Immature natural killer cell (primary cell): ENCODE measurements at places on chromosomes 1 and 21.

DNA sequence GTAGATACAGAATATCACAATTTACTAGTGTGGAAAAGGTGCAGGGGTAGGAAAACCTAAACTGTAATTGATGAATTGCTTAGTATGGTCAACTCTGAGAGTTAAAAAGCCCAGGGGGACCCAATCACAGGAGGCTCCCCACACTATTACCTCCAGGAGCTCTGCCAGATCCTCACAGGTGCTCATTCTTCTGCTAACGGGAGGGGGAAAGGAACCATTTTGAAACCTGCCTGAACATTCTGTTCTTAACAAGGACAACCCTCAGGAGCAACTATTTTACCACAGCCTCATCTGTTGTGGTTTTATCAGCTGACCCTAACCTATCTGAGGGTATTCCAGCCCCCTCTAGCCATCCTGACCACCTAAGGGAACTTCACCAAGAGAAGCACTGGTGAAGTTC, 19.1 kb downstream of the PDIK1L start:
- DNase-seq, result no peak

DNA sequence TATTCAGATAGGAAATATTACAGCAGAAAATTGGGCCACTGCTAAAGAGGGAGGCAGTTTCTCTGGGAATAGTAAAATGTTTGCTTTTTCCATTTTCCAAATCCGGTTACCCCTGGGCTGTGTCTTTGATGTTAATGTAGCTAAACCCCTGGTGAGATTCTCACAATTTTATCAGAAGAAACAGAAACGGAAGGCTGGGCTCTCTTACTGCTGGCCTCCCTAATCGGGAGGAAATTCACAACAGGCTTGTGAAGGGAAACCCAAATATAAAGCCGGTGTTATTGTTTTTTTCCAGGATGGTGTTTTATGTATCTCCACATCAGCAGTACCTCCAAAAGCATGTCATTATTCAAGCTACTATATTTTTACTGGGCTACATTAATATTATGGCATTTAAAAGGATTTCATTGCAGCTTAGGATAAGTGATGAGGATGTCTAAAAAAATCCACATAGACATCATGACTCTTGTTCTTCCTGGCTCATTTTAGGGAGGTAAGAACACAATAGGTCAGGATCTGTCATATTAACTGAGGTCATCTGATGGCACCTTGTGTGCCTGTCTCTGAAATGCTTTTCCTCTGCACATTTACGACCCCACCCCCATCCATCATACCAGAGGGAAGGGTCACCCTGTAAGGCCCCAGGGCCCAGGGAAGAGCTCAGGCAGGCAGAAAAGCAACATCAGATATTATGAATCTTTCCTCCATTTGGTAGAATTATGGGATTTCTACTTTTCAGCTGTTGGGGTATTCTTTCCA, 158.7 kb downstream of the DSCAM start:
- DNase-seq, result no peak

DNA sequence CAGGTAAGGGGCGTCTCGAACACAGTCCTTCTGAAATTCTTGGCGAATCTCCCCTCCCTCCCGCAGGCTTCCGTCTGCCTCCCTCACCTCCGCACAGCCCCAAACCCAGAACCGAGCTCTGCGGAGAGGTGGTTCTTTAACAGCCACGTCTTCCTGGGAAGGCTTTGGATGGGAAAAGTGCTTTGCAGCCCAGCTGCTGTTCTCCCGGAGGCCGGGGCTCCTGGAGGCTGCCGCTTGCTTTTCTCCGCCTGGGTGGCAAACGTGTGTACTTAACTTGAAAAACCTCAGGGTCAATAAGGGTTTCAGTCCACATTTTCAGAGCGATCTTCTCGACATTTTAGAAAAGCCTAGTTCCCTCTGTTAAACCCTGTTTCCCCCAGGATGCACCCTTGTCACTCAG, 109.3 kb downstream of the PRDM16 start:
- DNase-seq, result no peak

- DNase-seq, result no peak
Measured at GRCh38 chr1:222288053-222288452, 259.9 kb downstream of the HHIPL2 start.

- no peak for DNase-seq
Measured at GRCh38 chr1:222844411-222844779, 29.6 kb downstream of the DISP1 start.

- no peak for DNase-seq
Measured at GRCh38 chr1:202244841-202245261, 51.3 kb downstream of the LGR6 start.

DNA sequence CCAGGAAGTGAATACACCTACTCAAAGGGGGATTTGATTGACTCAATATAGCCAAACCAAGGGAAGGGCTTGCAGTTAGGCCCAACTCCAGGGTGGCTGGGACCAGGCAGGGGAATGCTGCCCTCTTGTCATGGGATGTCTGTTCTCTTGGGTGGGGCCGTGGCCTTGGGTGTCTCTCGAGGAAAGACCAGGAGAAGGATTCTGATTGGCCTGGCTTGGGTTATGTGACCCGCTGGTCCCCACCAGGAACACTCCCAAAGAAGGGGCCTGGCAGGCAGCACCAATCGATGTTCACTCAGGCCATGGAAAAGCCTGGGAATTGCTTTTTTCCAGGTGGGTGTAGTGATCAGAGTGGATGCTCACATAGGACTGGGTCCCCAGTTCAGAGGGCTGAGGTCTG, 10.1 kb upstream of the ZNF362 start:
- DNase-seq, result no peak

DNA sequence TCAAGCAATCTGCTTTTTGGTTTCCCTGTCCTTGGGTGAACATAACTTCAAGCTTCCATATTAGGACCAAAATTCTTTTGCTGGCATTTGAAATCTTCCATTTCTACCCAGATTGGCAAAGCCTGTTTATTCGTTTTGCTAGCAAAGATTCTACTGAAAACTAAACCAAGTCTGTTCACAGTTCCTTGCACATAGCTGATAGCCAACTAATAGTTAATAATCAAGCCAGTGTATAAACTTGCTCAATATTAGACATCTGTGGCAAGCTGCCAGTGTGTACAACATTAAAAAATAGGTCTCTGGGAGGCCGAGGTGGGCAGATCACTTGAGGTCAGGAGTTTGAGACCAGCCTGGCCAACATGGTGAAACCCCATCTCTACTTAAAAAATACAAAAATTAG, 6.3 kb downstream of the APP start:
- DNase-seq, result no peak
